ENCODE measurements at places on chromosomes 13 and 19. TPM values are rescaled to one million over a fixed set of nuclear protein-coding genes. Genes with fewer than 3 reads are reported as not detected.

Gene OR7C1
- total RNA-seq: not detected

DNA sequence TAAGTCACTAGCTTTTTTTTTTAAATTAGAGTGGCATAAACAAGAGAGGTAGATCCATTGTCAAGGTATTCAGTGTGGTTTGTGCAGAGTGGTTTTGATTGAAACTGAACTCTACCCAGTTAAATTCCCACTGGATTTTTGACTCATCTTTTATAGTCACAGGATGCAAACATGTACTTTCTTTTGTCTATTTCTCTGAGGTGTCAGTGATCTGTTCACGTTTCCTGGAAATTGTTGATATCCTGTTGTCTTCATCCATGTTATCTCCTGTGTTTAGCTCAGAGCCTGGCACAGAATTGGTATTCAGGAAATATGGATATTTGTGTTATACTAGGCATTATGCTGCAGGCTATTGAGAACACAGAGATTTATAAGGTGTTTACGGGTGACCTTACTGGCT lies 119.7 kb downstream of the PCCA start:
- peaks cover 9% of the 10 kb centered on the region for H3K4me1 ChIP-seq
- no peak for DNase-seq

Gene PRRG2
- total RNA-seq: 1.2 TPM

DNA sequence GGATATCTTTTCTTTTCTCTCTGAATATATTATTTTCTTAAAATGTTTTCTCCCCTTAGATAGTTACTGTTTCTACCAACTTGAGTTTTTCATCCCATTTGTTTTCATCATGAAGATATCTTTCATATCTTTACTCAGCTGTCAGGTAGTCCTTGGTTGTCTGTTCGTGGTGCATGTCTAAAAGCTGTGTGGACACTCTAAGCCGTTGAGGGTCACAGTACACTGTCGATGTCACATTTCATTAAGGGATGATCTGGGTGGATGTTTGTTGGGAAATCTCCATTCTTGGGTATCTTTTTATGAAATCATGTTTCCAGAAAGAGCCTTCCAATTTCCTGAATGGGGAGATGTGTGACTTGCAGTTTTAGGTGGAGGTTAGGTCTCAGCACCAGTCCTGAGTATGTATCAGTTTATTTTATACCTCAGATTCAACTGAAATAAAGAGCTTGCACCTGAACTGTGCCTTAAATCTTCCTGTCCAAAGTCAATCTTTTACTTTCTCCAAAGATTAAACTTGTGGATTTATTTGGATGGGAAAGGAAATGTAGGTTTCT lies 23.2 kb downstream of the ZMYM2 start:
- H3K4me3 ChIP-seq: no peak overlapping the region
- no peaks in the 10 kb centered on the region for H3K27me3 ChIP-seq
- no peak for DNase-seq
- peaks cover 15% of the 10 kb centered on the region for H3K4me1 ChIP-seq
